CD4-positive, alpha-beta T cell treated with Interleukin-6 at 100 ng/mL for 8 hours (primary cell): ENCODE measurements at places on chromosomes 1 and 21.

GRCh38 chr1:151990856-151991198 lies 2.8 kb downstream of the S100A10 start:
- no peak for DNase-seq

DNA sequence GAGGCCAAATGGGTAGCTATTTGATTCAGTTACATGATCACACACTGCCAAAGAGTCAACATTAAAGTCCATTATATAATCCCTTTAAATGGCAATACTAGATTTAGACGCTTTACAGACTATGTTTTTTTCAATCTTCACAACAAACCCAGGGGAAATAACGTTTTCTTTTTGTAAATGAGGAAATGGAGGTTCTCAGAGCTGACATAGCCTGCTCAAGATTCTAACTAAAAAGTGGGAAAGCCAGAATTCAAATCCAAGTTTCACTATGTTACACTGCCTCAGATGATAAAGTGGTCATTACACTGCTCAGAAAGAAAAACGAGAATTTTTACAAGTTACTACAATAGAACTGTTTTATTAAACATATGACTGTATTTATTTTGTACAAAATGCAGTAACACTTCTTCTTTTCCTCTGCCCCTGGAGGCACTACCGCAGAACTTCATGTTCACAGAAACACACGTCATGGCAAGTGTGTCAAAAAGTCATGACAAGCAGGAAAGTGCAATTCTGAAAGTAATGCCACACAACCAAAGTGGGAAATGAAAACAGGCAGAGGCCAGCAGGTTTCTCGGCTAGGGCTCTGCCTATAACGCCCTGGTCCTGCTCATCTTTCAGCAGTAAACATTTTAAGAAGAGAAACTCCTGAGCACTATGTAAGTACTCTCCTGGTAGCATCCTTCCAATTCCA lies 19.0 kb downstream of the THEMIS2 start:
- peak; percentile 52 for DNase-seq

- DNase-seq = no peak
Measured at GRCh38 chr1:194809665-194810064, 1623.3 kb upstream of the B3GALT2 start.

GRCh38 chr1:175009532-175009931 lies 9.8 kb downstream of the CACYBP start:
- no peak for DNase-seq

GRCh38 chr1:16491056-16491675 lies 22.9 kb downstream of the RNU1-1 start:
- DNase-seq = no peak

GRCh38 chr1:228222548-228222947 lies 14.7 kb downstream of the OBSCN start:
- DNase-seq = no peak

GRCh38 chr21:33135925-33136324 lies 66.0 kb downstream of the OLIG1 start:
- DNase-seq = no peak

GRCh38 chr1:90357995-90358394 lies 359.1 kb downstream of the BARHL2 start:
- DNase-seq = no peak

- no peak for DNase-seq
Measured at GRCh38 chr1:43184388-43184787, 12.3 kb downstream of the CFAP57 start.

GRCh38 chr1:13675151-13675651 lies 24.8 kb upstream of the PRDM2 start:
- DNase-seq = no peak

- DNase-seq = no peak
Measured at GRCh38 chr1:184017306-184017705, 20.2 kb downstream of the COLGALT2 start.

DNA sequence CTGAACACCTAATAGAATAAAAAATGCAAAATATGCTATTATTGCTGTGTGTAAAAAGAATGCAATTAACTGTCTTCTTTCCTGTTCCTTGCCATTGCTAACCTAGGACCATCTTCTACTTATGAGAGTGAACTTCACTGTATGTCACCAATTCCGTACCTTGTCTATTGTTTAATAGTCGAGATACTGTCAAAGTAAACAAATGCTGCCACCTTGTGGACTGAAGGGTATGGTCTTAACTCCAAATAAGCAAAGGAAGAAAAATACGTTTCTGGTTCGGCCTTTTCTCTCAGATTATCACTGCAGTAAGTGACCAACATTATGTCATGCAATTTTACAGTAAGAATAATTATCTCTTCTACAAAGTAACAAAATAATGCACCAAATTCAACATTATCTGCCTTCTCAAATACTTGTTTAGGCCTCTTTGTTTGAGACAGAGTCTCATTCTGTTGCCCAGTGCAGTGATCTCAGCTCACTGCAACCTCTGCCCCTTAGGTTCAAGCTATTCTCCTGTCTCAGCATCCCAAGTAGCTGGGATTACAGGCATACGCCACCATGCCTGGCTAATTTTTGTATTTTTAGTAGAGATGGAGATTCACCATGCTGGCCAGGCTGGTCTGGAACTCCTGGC lies 133.4 kb downstream of the COP1 start:
- peak; percentile 4 for DNase-seq

DNA sequence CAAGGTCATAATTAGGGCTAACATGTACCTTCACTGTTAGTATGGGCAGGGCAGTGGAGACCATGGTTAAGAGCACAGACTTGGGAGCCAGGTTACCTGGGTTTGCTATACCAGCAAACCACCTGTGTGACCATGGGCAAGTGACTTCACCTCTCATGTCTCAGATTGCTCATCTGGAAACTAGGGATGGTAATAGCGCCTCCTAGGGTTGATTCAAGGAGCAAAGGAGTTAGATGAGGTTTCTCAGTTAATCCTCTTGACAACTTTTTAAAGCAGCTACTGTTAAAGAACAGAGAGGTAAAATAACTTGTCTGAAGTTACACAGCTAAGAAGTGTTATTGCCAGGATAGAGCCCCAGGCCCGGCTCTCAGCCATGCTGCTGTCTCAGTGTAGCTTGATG lies 790 bp upstream of the MATN1 start:
- no peak for DNase-seq

GRCh38 chr1:1597275-1597930 lies 2.5 kb downstream of the FNDC10 start:
- no peak for DNase-seq

- no peak for DNase-seq
Measured at GRCh38 chr1:209652121-209652735, at the start of gene LAMB3. TSS of gene LAMB3 (minus strand) at chr1:209652425. CDS start at chr1:209650944, 1,481 bp downstream.

DNA sequence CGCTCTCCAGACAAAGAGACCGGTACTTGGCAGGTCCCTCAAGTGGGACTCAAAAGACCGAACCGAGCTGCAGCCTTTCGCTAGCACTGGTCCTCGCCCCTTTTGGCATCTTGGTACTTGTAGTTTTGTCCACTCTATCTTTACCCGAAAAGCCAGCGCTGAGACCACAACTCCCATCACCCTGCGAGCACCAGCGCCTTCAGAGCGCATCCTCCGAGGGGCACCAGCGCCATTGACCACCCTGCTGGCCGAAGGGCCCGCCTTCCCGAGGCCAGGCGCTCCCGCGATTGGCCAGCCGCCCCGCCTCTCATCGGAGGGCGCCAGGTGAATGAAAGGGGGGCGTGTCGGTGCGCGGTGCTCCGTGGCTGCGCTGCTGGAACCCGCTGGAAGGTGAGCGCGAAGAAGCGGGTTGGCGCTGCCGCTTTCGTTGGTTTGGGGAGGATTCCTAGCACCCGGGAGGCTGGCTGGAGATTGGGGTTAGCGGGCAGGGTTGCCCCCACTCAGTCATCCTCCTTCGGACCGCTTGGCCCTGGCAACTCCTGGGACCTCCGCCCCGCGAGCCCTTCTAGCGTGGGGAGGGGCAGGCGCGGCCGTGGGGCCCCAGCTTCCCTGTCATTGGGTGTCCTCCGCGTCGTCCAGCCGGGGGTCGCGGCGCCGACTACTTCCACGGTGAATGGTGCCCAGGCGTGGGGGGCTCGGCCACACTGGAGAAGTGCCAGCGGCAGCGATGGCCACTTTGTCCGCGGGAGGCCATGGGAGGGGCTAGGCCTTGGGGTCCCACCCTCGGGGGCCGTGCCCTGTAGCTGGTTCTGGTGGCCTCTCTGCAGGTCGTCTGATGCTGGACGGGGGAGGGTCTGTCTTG lies at the start of gene ZBTB8B:
ZBTB8B (plus strand) TSS at position 357 of the 862 bp plus-strand sequence. CDS start 5,553 bp downstream, outside the sequence.
- DNase-seq = no peak

- no peak for DNase-seq
Measured at GRCh38 chr1:237566581-237566980, 324.1 kb downstream of the ZP4 start.

DNA sequence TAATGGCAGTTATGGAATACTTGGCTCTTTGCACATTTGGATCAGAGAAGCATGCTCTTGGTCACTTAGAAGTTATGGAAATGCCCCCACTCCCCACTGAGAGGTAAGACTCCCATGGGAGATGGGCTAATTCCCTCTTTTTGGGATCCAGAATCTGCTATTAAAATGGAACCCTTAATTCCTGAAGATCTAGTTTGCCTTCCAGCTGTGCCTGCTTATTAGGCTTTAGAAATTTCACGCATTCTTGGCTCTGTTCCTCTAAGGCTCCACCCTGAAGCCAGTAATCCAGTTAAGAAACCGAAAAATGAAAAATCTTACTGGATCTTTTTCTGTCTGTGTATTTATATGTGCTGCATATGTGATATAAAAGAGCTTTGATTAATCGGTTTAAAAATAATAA lies 76.7 kb downstream of the USH2A start:
- no peak for DNase-seq

- no peak for DNase-seq
Measured at GRCh38 chr1:218600968-218601367, 255.8 kb downstream of the TGFB2 start.

- no peak for DNase-seq
Measured at GRCh38 chr1:230503726-230504125, 77.6 kb upstream of the PGBD5 start.

DNA sequence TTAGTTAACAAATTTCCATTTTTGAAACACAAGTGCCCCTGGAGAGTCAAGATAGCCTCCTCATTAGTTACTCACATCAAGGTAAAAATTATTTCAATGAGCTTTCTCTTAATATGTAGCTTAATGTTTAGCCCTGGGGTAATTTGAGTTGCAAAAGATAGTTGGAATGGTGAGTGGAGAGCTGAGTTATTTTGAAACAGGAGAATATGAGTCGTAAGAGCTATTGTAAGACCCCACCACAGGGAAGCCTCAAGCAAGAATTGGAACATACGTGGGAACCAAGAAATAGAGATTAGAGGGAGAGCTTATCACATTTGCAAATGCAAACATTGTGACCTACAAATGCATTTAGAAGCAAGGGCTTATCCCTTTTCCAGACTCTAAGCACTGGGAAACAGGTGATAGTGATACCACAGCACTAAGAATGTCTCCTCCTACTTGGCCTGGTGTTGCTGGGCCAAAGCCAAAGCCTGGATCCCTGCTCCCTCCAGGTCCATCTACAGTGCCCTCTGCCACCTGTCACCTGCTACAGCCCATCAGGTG lies 635.1 kb downstream of the PTPRC start:
- no peak for DNase-seq

DNA sequence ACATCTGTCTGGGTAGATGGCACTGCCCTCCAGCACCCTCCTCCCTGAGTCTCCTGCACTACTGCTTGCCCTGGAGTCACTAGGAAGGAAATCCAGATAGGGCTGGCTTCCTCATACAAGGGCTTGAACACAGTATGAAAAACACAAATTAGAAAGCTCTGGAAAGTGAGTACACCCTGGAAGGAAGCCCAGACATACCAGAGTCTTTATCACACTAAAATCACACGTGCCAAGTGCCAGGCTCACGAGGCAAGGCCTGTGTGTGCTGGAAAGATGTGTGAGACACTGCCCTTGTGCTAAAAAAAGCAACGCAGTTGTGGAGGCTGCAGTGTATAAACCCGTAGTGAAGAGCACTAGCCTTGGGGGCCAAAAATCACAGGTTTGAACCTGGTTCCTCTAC lies 28.3 kb upstream of the S100A7 start:
- no peak for DNase-seq

GRCh38 chr21:38821248-38821647 lies 15.5 kb downstream of the ETS2 start:
- no peak for DNase-seq

- no peak for DNase-seq
Measured at GRCh38 chr1:119310301-119310700, 58.3 kb upstream of the HAO2 start.

GRCh38 chr1:209688746-209689234 lies 13.6 kb downstream of the G0S2 start:
- DNase-seq = no peak

DNA sequence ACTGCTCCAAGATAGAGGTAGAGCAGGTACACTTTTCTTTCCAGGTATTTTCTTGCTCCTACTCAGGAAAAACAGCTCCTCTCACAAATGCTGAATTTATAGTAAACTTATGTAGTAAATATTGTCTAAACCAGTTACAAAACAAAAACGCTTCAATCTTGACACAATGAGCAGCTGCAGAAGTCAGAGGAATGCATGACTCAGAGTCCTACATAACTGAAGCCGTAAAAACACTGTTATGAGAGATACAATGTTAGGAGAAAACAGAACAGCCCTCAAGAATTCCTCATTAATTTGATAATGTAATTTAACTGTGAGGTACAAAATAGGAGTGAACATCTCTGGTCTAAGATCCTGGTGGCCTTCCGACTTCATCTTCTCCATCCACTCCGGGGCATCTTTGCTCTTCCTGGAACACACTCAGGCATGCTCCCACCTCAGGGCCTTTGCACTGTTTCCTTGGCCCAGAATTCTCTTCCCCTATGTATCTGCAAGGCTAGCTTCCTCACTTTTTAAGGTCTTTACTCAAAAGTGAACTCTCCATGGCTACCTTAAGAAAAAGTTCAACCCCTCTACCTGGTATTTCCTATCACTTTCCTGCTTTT lies 138.5 kb downstream of the SLC45A1 start:
- DNase-seq = no peak

GRCh38 chr1:197180252-197180878 lies 33.9 kb upstream of the ASPM start:
- peak; percentile 7 for DNase-seq

DNA sequence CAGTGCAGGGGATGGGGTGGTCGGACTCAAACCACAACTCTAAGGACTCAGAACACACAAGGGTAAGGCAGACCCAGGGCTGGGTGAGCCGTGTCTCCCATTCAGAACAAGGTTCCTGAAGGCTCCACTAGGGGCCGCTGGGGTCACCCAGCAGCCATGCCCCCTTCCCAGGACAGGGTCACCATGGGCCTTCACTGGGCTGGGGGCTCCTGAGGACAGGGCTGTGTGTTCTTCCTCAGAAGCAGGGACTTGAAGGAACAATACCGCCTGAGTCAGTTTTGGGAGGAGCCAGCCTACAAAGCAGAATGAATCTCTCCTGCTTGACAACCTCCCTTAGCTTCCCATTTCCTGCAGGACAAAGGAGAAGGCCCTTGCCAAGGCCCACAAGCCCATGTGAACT lies 15.4 kb downstream of the RIMS3 start:
- no peak for DNase-seq

GRCh38 chr1:209747580-209748262 lies 8.1 kb upstream of the TRAF3IP3 start:
- DNase-seq = peak; percentile 85

- no peak for DNase-seq
Measured at GRCh38 chr1:153848805-153849204, 73.6 kb downstream of the SLC27A3 start.

- DNase-seq = no peak
Measured at GRCh38 chr1:236550961-236551851, 27.4 kb downstream of the LGALS8 start.
